ENCODE measurements at places on chromosomes 1 and 21.

GRCh38 chr1:31815752-31816500, at the start of gene SPOCD1:
SPOCD1 (minus strand) TSS chr1:31816022; CDS start chr1:31815333, 689 bp downstream.
- peak; percentile 68 for DNase-seq

DNA sequence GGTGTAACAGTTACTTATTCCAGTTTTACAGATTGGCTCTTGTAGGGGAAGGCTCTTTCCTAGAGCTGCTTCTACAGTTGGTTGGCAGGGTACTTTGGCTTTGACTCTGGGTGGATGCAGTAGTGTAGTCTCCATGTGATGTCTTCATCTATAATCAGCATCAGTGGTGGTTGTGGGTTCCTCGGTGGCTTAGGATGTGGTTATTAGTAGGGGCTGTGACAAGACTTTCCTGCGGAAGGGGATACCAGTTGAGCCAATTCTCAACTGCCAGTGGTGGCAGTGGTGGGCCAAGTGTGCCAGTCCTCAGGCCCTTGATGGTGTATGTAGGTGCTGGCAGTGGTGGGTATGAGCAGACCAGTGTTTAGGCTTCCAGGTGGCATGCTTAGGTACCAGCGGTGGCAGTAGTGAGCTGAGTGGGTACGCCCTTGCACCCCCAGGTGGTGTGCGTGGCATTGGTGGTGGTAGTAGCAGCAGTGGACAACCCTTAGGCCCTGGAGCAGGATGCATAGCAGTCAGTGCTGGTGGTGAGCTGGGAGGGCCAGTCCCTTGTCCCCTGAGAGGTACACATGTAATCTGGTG, 27.2 kb upstream of the KLF18 start:
- DNase-seq: no peak

DNA sequence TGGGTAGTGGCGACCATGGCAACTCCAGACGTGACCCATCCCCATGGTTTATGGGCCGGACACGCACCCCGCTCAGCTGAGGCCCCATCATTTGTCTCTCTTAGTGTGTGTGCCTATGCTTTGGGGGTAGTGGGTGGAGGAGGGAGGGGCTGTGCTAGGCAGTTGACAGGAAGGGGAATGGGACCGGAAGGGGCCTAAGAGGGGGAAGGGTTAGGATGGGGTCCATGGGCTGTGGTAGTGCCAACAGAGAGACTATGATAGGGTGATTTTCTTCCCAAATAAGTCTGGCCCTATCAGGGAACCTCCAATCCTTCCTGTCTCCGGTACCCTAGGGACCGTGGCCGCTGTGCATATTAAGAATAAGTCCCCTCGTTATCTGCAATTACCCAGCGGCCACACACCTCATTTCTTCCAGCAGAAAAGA, 9.9 kb downstream of the DMAP1 start:
- no peak for DNase-seq

DNA sequence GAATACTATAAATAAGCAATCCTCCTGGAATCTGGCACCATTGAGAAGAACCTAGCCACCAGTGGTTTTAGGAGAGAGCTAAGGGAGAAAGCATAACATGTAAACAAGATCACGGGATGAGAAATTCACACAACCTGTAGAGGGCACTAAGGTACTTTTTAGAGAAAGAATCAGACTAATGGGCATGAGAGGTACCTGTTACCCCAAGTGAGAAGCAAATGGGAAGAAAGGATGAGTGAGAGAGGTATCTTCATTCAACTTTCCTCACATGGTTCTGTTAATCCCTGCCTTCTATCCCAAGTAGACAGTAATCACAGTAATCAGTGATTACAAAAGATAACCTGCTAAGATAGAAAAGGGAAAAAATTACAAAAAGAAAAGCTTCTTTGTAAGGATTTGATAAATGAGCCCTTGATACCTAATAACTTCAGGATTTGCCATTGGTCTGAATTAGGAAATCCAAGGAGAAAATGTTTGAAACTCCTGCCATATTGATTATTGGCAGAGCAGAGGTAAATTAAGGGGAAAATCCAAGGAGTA, 251.1 kb upstream of the ADGRL2 start:
- no peak for DNase-seq

- DNase-seq: no peak
These were observed 4.7 kb downstream of the BTBD19 start for GRCh38 chr1:44812822-44813543.

DNA sequence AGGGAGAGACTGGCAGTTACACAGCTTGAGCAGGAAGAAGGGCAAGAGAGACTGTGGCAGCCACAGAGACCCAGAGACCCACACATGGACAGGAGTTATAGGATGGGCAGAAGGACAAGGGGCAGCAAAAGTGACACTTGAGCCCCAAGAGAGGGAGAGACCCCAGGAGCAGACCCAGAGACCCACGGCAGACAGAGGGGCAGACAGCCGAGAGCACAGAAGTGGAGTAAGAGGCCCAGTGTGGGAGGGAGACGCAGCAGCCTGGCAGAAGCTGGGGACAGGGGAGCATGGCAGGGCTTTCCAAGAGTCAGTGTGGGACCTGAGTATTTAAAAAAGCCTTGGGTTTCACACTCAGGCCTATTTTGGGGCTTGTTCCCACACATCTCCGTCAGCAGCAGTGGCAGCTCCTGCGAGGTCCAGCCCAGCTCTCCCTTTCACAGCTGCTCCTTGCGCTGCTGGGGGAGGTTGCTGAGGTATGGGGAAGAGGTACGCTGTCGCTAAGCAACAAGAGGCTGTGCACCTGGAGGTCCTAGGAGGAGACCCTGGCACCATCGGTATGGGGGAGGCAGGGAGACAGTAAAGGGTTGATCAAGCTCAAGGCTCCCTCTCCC, 9.0 kb upstream of the MEF2D start:
- no peak for DNase-seq

GRCh38 chr1:81142099-81142826, 658.5 kb upstream of the ADGRL2 start:
- DNase-seq: no peak

DNA sequence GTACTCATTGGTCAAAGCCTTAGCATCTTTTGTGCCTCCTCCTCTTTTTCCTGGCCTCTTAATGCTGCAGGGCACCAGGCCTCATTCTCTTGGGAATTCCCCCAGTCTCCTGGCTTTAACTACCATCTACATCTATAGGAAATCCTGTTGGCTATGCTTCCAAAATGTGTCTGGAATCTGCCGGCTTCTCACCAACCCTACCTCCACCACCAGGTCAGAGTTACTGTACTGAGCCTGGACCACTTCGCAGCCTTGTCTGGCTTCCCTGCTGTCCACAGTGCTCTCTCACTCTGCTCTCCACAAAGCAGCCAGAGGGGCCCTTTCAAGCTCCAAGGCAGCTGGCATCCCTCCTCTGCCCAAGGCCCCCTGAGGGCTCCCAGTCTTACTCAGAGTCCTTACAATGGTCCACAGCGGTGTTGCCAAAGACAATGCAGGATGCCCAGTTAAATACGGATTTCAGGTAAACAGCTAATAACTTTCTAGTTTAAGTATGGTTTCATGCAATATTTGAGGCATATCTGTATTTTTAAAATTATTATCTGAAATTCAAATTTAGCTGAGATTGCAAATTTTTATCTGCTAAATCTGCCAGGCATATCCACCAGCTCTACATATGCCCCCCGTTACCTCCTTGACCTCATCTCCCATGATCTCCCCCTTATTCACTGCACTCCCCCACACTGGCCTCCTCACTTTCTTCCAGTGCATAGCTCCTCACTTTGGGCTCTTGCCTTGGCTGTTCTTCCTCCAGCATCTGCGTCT, 34.5 kb upstream of the FAM163A start:
- DNase-seq: no peak

DNA sequence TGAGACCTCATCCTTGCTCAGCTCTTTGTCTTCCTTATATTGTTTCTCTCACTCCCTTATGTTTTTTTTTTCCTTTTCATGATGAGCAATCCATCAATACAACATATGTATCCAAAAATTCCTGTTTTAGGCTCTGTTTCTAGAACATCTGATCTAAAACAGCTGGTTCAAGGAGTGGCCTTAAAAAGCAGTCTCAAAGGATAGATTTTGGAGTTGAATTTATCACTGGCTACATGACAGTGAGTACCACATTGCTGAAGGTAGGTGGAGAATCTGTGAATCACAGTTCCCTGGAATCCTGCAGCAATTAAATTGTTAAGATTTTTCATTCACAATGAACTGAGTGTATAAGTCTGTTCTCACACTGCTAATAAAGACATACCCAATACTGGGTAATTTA, 155.8 kb upstream of the ADAMTS5 start:
- no peak for DNase-seq

- no peak for DNase-seq
These were observed 391 bp upstream of the CENPS start for GRCh38 chr1:10429868-10430215.
